Adrenal gland (tissue), 19 donors: ENCODE measurements at places on chromosomes 6 and 20. TPM values are rescaled to one million over a fixed set of nuclear protein-coding genes. Genes with fewer than 3 reads are reported as not detected.

HSPA12B gene
- polyA plus RNA-seq: 9.1 TPM

KHDC1L gene
- not detected for polyA plus RNA-seq

GRCh38 chr20:10225439-10226060 is 6.9 kb downstream of the SNAP25 start:
- DNase-seq: no peak

- no peak for DNase-seq
These were observed 12.4 kb upstream of the SRSF3 start for GRCh38 chr6:36581716-36582115.
